NCI-H187 (cell line): ENCODE measurements at places on chromosomes 1 and 21.

GRCh38 chr1:90725657-90726424 is 8.7 kb upstream of the BARHL2 start:
- DNase-seq = no peak

GRCh38 chr1:241957692-241958494 is at the start of gene BECN2:
Gene BECN2 (plus strand): TSS chr1:241957767. CDS start chr1:241957767, 0 bp downstream.
- no peak for DNase-seq

GRCh38 chr1:70017770-70018169 is 187.6 kb downstream of the LRRC40 start:
- DNase-seq = no peak

DNA sequence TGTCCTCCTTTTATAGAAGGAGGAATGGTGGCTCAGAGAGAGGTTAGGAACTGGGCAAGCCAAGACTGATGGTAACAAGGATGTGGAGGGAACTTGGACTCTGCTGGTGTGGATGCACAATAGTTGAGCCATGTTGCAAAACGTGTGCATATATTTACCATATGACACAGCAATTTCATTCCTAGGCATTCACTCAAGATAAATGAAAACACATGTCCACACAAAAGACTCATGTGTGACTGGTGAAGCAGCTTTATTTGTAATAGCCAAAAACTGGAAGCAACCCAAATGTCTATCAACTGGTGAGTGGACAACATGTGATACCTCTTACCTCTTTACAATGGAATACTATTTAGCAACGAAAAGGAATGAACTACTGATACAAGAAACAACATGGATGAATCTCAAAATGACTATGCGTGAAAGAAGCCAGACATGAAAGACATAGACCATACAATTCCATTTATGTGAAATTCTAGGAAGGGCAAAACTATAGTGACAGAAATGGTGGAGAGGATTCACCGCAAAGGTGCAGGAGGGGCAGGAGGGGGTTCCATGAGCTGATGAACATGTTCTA is 36.2 kb downstream of the CAMK2N1 start:
- DNase-seq = no peak

DNA sequence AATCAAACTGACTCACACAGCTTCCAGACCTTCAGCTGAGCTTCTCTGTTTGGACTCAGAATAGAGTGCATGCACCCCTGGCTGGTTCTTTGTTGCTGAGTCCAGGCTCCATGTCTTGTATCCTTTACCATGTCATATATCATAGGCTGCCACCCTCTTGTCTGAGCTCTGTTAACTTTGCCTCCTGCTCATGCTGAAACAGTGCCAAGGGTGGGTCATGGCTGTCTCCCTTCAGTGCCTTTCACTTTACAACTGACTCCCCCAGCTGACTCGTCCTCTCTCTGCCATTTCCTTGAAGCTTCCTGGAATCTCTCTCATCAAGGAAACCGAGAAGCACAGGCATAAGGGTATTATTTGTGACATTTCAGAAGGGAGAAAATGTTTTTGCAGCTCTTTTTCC is 885.3 kb downstream of the TTLL7 start:
- DNase-seq = no peak

DNA sequence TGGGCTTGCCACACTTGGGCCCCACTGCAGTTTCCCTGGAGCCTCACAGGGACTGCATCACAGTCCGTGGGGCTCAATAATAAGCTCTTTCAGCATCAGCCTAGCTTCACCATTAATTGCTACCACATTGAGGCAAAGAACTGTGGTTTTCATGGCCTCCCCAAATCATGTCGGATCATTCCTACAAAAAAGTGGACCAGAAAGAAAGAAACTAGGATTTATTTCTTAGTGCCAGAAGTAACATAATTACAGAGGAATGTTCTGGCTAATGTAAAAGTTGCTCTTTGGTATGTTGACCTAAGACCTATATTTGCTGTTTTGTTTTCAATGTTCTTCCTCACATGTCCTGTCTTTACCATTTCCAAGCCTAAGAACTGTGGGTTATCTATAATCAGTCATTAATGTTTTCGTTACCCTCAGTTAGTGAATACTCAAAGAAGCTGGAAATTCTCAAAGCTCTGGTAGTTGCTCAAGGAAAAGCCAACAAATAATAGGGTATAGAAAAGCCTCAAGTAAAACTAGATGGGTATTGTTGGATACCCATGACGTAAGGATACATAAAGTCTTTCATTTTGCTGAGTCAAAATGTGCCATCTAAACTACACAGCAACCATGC is 173.9 kb downstream of the LTN1 start:
- DNase-seq = no peak

DNA sequence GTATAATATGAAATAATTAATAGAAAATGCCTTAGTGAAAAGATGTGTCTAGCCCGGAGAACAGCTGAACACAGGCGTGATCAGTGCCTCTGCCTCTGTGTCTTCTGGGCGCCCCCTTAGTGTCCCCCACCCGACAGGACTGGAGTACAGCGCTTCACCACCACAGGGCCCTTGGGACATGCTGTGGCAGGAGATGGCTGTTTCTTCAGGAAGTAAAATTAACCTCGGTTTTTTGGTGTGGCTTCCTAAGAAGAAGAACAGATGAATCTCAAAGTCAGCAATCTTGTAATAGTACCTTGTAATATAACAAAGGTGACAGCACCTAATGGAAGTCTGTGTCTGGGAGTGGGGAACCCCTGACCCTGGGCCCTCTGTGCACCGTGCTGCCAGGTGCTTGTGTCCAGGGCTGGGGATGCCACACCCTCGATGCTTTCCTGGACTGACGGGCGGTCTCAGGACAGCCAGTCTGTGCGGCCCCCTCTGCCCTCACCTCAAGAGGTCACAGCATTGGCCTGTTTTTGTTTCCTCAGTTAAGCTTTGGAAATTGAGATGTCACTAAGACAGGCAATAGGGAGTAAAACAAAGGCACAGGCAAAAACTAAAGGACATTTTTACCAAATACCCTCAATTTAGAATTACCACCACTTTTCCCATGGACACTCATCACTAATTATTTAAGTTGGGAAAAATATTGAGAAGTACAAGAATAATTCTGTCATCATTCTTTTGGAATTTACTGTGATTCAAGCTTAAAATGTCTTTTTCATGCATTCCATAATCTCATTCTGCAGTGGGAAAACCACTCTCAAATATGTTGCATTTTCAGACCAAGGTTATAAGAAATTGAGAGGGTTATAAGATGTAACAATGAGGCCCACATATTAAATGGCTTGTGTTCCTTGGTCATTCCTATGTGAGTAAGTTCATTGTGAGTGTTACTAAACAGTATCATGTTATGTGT is 79.3 kb downstream of the ADARB1 start:
- DNase-seq = no peak

DNA sequence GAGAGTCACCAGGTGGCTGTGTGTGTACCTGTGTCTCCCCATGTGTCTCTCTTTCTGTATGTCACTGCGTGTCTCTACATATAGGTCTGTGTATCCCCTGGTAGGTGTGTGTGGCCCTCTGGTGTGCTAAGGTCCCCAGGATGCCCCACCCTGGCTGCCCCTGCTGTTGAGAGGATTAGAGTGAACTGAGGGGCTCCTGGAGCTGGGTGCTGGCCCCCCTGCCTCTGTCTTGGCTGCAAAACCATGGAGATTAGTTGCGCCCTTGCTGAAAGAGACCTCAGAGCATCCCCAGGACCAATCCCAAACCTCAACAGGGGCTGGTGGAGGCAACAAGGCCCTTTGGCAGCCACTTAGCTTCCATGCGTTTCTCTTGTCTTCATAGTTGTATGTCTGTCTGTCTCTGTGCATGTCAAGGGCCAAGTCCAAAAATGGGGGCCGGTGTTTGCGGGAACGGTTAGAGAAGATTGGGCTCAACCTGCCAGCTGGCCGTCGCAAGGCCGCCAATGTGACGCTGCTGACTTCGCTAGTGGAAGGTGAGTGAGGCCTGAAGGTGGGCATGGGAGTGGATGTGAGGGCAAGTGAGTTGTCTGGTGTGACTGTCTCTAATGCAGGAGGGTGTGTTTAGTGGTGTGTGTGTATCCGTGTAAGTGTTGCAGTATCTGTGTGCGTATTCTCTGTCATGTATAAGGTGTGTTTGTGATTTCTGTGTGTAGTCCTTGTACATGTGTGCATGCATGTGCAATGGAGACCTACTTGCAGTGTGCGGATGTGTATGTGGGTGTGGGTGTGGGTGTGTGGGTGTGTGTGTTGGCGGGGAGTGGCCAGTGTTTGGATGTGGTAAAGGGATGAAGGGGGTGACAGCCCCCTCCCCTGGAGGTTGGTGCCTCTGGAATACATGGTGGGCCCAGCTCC is 16.7 kb downstream of the TFAP2E start:
- DNase-seq = no peak

DNA sequence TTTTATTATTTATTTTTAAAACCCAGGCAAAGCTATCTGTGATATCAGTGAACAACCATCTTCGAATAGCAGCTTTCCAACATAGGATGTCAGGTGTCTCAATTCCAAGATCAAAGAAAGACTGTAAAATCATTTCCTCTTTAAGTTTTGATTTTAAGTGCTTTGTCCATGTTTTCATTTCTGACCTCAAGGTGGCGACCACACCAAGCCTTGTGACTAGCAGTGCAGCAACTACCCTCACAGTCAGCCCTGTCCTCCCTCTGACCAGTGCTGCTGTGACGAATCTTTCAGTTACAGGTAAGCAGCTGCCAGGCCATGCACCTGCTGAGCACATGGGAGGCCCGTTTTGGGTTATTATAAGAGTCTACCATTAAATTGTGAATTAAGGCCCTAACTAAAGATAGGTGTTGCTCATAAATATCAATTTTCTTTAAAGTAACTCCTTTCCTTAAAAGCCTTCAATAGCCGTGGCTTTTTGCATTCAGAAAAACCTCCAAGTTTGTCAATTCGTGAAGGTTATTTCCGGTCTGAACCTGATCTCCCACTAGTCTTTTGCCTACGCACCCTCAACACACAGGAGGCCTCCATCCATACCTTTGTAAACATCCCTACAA is 117.0 kb downstream of the CD247 start:
- no peak for DNase-seq

GRCh38 chr1:167936930-167937708 is at the start of gene MPC2:
Gene MPC2 (minus strand): TSS chr1:167937072. CDS start chr1:167935841, 1,231 bp downstream.
- peak; percentile 79 for DNase-seq

DNA sequence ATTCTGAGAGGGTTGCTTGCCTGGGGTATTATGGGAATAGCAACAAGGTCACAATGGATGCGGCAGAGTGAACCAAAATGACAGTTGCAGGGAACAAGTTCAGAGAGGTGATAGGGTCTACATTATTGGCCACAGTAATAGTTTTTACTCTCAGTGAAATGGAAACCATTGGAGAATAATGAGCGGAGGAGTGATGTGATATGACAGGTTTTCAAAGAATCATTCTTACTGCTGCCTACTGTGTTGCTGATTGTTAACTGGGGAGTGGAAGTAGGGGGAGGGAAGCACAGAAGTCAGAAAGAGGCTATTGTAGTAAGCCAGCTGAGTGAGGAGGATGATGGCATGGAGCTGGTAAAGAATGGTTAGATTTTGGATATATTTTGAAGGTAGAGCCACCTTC is 195.2 kb upstream of the HOOK1 start:
- no peak for DNase-seq

- no peak for DNase-seq
Observed at GRCh38 chr1:88650676-88651418, 33.2 kb upstream of the PKN2 start.

- DNase-seq = no peak
Observed at GRCh38 chr1:205972491-205973168, 29.4 kb upstream of the SLC26A9 start.

DNA sequence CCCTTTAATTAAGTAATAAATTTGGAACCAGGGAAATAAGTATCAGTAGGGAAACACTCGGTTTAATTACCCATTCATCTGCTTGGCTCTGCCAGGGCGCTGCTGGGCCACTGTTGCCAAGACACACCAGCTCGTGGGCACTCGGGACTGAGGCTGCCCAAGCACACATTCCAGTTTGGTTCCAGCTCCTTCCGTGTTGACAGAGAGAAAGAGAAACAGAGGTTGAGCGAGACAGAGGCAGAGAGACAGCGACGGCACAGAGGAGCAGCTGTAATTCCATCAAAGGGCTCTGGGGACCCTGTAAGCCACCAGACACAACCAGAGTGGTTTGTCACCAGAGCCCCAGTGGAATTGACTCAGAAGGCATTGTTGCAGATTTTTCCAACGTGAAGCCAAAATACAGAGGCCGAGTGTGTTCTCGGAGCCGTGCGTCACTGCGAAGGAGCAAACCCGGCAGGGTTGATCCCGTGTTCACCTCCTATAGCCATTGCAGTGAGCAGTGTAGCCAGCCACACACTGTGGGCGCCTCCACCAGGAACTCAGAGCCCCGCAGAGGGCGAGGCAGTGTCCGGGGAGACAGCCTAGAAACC is 33.5 kb downstream of the SYF2 start:
- no peak for DNase-seq

DNA sequence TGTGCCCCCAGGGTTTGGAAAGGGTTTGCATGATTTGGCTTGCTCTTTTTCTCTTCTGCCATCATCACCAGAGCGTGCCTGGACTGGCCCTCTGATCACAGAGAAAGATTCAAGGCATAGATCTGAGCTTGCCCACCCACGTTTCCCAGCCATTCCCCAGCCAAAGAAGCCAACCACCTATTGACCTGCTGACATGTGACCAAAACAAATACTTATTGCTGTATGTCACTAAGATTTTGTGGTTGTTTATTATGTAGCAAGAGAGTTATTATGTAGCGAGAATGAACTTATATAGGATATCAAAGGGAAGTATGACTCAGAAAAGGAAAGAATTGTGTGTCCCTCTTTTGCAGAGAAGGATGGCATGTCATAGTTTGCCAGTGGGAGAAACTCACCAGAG is 59.9 kb downstream of the UBE2U start:
- DNase-seq = no peak

GRCh38 chr1:197469620-197470210 is 201.7 kb downstream of the CRB1 start:
- no peak for DNase-seq

- DNase-seq = no peak
Observed at GRCh38 chr1:85296980-85297379, 20.5 kb upstream of the BCL10 start.

DNA sequence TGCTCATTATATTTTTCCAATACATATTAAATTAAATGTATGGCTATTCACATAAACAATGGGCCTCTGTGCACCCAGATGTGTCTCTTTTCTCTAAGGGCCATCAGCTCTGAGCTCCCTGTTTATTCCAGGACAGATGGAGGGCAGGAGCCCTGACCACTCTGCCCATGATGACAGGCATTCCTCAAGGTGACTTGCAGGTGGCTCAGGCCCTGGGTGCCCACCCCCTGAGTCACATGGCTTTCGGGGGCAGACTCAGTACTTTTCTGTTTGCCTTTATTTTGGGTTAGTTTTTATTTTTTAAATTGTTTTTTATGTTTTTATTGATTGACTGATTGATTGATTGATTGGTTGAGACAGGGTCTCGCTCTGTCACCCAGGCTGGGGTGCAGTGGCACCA is 6.4 kb upstream of the LRP8 start:
- no peak for DNase-seq

DNA sequence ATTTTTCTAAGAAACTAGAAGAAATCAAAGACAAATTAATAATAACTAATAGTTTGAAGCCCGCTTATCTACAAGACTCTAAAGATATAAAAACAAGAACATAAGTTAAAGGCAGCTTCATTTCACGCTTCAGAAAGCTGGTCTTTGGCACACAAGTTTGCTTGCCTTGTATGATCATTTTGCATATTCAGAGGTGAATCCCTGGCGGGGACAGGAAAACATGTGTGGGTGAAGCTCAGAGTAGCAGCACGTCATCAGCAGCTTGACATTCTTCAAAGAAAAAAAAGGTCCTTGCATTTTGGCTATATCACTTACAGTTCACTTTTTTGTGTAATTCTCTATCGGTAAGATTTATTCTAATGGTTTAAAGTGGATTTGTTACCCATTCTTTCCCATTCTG is 1911.8 kb downstream of the MRPL39 start:
- DNase-seq = no peak

- DNase-seq = no peak
Observed at GRCh38 chr1:73627723-73628122, 570.3 kb downstream of the LRRIQ3 start.

GRCh38 chr1:204127597-204128242 is 24.1 kb downstream of the ETNK2 start:
- peak; percentile 83 for DNase-seq
